ENCODE measurements at places on chromosomes 4 and X.

GRCh38 chr4:186486172-186486571, 69.2 kb downstream of the MTNR1A start:
- no peak for DNase-seq

DNA sequence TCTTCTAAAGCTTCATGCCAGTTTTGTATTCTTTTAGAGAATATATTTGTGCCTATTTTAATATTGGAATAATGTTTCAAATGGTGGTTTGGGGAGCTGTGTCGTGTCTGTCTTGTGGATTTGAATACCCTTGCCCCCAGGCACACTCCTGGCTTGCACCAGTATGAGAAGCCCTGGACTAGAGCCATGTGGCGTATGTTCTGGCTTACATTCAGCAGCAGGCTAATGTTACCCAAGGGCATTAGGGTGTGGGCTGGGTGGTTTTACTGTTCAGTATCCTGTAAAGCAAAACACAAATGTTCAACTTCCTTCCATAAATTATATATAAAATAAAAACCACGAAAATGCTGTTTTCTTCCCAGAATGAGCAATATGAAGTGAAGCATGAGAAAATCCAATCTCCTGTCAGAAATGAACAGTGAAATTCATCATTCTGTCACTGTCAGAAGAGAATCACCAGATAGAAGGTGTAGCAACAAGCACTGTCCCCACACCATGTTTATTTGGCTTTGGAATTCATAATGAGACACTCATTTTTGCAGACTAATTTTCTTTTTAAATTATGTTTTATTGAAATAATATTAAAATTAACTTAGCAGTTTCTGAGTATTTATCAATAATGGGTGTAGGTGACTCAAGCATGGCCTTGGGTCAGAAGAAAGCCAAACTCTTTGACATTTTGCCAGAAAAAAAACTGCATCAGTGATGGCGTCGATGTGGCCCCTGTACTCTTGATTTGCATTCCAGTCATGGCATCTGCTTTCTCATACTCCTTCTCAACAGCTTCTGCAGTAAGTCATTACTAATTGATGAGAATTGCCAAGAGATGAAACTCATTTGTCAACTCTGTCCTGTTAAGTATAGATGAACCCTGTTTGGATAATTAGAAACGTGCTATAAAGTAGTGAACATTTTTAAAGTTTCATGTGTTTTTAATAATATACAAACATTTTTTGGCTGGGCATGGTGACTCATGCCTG, 43.8 kb downstream of the WWC2 start:
- no peak for DNase-seq

- no peak for DNase-seq
These were observed 19.4 kb downstream of the MTM1 start for GRCh38 chrX:150587585-150588503.

GRCh38 chr4:8760561-8760960, 111.1 kb downstream of the HMX1 start:
- no peak for DNase-seq

DNA sequence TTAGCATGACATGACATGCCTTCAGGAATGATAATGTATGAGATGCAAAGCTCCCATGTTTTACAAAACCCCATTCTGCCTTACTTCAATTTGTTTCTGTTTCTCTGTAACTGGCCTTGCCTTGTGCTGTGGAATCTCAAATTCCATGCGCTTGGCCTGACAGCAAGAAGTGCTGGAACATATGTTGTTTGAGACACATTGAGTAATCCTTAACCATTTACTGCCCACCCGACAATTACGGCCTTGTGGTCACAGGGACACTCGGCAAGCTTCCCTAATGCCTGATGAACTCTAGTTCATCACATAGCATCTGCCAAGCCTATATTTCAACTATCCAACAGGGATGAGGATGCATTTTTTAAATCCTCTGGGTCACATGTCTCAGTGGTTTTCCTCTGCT, 226.4 kb upstream of the CASK start:
- no peak for DNase-seq

DNA sequence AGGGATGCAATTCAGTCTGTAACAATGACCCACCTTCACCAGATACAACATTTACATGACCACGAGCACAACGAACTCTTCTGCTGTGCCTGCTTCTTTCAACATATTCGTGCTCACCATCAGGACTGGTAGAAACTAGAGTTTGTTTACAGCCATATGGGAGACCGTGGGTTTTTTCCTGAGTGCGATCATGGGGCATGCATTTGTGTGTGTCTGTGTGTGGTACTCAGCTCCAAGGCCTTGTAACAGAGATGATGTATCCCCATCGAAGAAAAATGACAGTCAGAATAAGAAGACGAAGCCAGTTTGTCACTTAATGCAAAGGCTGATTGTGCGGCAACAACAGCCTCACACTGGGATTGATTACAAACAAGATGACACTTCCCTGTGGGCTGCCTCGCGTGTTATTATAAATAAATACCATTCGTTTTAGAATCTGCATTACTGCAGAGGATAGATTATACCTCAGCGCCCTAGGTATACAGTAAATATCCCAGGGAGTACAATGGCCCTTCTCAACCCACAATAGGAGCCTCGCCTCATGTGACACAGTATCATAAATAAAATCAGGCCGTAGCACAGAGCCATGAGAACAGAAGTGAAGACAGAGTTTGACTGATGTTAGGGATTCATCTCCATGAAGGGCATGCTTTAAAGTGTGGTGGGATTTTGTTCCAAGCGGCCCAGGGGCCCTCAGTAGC, 97.3 kb upstream of the NOCT start:
- DNase-seq = no peak

- DNase-seq = no peak
These were observed 57.8 kb downstream of the DCLK2 start for GRCh38 chr4:150136036-150136435.
